ENCODE measurements at places on chromosomes 6 and 20.

DNA sequence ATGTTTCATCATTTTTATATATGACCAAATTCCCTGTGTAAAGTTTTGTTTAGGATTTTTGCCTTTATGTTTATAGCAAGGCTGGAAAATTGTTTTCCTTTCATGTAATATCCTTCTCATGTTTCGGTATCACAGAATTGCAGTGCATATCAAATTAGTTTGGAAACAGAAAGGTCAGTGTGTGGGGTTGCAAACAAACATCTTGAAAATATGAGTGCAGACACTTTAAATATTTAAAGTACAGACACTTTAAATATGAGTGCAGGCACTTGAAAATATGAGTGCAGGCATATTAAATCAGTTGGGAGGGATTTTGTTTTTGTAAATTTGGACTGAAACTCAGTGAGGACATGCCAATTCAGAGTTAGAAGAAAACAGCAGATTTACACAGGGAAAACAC lies 6.5 kb downstream of the SLPI start:
- no peak for DNase-seq

DNA sequence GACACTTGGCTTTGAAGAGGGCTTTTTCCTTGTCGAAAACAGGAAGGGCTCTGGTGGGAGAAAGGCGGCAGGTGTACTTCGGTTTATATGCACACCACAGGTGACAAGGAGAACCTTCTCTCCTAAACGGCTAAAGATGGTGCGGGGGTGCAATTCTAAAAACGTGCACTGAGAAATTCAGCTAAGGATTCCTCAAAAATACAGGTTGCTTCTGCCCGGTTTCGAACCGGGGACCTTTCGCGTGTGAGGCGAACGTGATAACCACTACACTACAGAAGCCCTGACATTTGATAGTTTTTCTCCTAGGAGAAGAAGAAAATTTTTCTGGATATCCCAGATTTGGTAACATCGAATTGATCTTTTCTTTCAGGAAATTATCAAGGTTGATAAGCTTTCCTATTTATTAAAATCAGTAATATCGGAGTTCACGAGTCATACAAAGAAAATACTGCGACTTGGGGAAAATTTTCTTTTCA lies 32.0 kb downstream of the POM121L2 start:
- DNase-seq, result no peak

DNA sequence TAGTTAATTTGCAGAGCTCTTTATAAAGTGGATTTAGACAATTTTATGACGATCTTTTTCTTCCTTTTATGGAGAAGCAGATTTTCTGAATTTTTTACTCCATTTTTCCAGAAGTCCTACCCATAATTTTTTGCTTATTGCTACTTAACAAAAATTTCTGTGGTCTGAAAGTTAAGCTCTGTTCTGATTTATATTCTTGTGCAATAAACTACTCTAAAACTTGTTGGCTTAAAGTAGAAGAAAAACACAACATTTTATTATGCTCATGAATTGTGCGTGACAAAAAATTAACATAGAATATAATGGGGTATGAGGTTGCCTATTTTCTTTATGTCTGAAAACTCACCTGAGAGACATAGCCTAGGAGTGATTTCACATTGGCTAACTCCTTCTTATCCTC lies 2.6 kb downstream of the DEFB113 start:
- no peak for DNase-seq

DNA sequence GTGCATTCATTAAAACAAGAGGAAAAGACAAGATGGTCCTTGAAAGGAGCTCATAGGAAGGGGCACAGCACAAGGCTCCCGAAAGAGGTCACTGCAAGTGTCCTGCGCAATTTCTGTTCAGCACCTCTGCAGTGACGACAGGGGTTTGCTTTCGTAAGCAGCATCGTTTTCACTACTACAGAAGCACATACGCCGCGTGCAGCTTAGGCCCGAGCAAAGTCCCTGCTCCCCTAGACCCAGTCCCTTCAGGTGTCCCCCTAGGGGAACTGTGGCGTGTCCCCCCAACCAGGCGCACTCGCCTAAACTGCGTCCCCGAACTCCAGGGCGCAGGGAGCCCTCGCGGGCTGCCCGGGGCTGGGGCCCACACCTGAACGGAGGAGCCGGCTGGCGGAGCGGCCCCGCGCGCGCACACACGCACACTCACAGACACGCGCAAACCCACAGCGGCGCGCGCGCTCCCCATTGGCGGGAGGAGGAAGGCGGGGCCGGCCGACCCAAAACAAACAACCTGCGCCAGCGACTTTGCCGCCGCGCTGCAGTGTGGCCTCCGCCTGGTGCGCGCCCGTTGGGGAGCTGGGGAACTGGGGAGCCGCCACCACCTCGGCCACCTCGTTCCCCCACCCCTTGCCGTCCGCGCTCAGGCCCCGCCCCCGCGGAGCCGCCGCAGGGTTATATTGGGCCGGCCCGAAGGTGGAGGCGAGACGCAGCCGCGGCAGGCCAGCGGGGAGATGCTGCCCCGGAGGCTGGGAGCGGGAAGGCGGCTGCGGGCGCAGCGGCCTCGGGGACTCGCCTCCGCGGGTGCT lies at the start of gene FOXQ1:
TSS of gene FOXQ1 (plus strand) at position 699 of the 803 bp plus-strand sequence. CDS start 607 bp downstream, outside the sequence.
- peak; percentile 67 for DNase-seq

DNA sequence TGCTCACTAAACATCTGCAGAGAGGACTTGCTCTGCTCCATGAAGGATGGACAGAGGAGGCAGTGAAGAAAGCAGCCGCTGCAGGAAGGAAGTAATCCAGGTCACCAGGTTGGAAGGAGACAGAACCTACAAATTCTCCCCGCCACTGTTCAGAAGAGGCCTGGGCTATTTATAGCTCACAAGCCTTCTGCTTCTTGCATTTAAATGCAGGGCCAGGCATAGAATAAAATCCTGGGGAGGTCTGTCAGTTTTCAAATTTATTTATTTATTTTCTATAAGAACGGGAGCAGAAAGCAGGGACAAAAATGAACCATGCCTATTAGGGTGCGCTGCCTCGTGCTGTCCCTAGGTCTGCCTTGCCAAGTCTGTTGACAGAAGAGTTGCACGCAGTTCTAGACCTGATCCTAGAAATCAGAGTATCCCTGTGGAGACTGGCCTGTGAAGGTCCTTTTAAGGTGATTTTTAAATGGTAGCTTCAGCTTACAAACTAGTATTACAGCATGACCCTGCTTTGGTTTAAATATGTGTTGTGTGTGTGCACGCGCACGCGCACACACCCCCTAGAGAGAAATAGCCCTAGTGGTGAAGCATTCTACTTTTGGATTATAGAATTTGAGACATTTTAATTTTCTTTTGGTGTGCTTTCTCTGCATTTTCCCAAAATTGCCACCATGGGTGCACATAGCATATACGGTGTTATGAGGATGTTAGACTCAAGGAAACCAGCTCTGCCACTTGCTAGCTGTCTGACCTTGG lies 19.5 kb downstream of the RIMS4 start:
- no peak for DNase-seq

DNA sequence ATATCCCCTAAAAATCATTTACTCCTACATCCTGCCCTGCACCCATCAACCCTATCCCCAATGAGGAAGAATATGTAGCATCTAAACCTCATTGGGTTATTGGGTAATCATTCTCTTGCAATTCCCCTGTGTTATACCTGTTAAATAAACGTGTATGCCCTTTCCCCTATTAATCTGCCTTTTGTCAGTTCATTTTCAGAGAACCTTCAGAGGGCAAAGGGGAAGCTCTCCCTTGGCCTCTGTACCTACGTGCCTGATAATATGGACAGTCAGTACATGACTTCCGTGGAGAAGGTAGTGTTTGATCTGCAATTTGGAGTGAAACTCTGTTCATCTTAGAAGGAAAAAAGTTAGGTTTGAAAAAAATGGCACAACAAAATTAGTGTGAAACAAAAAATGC lies 173.5 kb upstream of the RUNX2 start:
- DNase-seq, result no peak

GRCh38 chr20:42110301-42110700 lies 492.1 kb upstream of the CHD6 start:
- DNase-seq, result no peak

DNA sequence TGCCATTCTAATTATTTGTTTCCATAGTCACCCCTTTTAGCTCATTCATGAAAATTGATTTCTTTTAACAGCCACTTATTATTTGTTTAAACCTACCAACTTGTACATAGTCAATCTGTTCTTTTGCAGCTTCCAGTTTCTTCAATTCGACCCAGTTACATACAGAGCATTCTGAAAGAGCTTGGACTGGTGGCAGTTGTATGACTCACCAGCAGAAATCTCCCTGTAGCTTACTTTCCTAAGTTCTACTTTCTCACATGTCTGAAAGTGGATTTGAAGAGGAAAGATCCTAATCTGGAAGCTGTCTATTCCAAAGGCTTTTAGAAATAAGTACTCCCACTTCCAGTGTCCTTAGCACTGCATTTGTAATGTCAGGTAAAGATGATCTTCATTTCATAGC lies 447.9 kb downstream of the HTR1B start:
- DNase-seq, result no peak

DNA sequence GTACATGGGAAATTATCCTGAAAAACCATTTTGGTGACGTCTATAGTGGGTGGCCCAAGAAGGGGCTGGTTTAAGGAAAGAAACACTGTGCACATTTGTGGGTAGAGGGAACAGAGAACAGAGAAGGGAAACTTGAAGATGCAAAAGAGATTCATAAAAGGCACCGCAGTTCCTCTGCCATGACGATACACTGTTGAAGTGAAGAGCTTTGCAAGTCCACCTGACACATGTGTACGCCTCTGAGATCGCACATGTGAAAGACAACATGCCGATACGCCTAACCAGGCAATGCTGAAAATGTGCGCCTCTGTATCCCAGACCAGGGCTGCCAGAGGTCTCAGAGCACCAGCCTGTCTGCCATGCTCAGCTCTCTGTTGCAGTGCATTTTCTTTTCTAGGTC lies 180.9 kb downstream of the KIF16B start:
- no peak for DNase-seq

- DNase-seq, result no peak
Observed at GRCh38 chr20:12047838-12048432, 130.2 kb downstream of the BTBD3 start.

DNA sequence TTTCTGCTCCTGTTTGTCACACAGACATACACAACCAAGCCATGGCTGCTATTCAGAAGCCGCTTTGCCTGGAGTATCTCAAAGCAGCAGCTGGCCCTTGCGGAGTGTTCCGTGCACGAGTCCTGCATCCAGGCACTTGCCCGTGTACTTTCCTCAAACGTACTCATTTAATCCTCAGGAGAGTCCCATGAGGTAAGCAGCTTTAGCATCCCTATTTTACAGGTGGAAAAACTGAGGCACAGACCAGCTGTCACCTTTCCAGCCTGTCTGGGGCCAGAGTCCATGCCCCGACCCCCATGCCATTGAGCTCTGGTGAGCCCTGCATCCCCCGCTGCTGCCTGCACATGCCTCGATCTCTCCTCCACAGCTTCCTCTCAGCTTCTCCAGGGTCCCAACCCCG lies 130.0 kb downstream of the ERMARD start:
- DNase-seq, result no peak

DNA sequence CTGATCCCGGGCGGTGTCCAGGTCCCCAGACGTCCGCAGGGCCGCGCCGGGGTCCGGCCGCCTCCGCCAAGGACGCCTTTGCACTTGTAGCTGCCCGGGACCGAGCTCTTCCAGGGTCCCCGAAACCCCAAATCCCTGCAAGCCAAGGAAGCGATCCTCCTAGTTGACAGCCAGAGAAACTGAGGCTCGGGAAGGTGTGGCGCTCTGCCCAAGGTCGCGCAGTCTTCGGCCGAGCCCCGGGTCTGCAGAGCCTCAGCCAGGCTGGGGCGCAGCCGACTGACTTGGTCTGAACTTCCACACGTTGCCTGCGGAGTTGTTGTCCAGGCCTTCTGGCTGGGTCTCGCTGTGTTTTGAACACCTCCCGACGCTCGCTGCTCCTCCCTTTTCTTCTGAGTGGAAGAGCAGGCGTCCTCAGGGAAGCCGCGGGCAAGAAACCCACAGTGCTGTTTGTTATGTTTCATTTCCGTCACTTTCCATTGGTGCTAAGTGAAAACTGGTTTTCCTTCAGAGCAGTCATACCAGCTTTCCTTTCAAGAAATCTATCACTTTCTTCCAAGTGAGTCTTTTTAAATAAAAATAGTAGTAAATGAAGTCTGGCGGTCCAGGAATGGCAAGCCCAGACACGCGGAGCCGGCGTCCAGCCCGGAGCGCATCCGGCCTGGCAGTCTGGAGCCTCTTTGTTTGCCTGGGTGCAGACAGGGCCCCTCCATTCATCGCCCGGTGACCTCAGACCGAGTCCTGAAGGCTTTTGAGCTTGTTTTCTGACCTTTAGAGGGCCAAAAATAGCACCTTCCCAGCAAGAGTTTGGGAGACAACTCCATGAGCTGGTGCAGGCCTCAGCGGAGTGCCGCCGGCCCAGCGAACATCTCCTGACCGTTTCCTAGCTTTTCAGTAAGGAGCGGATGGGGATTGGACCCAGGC lies 698 bp downstream of the FAM210B start:
- DNase-seq, result peak; percentile 65

- peak; percentile 70 for DNase-seq
Observed at GRCh38 chr6:37566111-37566949, 66.6 kb upstream of the CCDC167 start.

DNA sequence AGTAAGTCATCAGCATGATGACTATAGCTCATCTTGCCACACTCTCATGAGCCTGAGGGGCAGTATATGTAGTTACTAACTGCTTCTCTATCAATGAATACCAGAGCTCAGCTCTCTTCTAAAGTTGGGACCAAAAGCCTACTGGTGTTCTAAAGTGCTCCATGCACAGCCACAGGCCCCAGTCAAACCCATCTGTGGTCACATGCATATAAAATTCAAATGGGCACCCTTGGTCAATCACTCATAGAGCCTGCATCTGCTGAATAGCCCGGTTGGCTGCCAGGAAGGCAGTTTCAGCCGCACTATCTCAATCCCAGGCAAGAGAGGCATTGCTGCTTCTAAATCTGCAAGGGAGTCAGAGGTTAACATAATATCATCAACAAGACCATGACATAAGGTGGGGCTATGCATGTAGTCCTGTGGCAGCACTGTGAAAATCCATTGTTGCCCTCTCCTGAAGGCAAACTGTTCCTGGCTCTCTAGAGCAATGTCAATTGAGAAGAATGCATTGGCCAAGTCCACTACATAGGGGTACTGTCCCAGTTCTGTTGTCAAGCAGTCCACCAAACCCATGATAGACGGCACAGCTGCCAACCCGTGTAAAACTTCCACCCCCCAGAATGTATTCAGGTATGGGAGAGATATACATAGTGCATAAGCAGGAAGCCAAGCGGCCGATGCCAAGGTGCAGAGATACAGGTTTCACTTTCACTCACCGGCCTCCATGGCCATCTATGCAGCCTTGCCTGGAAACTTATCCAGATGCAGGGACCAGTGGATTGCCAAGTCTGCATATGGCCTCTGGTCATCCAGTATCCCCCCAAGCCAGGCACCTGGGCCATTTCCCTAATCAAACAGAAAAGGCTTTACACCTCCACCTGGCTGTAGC lies 76.2 kb downstream of the ALDH8A1 start:
- DNase-seq, result no peak

Measured in SJSA1 (cell line).